SJSA1 (cell line): ENCODE measurements at places on chromosomes 12 and 14. TPM values are rescaled to one million over a fixed set of nuclear protein-coding genes. Genes with fewer than 3 reads are reported as not detected.

- no peaks in the 10 kb centered on the region for H3K4me1 ChIP-seq
- H3K36me3 ChIP-seq, result no peaks in the 10 kb centered on the region
- no peaks in the 10 kb centered on the region for H3K27me3 ChIP-seq
- no peak overlapping the region for H3K4me3 ChIP-seq
- no peak overlapping the region for H3K27ac ChIP-seq
These were observed 50.1 kb downstream of the KLRG1 start for GRCh38 chr12:9039397-9039977.

- DNase-seq, result no peak
- H3K36me3 ChIP-seq, result no peaks in the 10 kb centered on the region
- H3K27me3 ChIP-seq, result no peaks in the 10 kb centered on the region
- peak overlapping the region; percentile 40 for H3K4me3 ChIP-seq
These were observed 20.4 kb upstream of the FOS start for GRCh38 chr14:75258079-75258802.

DNA sequence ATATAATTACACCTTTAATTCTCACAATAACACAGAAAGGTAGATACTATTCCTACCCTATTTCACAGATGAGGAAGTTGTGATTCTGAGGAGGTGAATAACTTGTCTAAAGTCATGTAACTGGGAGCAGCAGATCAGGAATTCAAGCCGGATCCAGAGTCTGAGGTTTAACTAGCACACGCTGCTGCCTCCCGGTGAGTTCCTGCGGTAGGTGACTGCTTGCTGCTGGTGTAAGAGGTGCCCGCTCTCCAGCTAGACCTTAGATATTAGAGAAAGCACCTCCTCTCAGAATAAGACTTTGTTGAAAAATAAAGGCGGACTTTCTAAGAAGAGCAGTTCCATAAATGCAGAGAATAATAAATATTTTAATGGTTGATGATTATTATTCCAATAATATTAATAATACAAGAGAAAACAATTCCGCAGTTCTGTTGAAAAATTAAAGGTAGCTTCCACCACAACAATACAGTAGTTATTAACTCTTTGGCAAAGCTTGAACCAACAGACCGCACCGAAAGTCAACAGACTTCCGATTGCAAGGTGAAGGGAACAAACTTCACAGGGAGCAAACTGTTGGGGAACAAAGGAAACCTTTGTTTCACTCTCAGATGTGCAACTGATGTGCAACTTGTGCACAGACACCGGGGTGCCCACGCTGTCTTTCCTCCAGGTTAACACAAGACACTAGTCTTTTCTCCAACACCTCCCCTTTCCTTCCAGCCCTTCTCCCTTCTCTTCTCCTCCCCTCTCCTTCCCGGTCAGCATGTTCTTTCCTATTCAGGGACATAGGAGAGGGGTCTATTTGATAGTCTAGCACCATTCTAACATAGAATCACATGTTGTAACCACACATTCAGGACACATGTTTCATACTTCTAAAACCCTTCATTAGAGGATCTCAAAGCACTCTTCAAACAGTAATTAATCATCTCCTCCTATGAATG lies 73.2 kb upstream of the EGLN3 start:
- H3K27ac ChIP-seq, result no peak overlapping the region
- no peak for DNase-seq
- no peaks in the 10 kb centered on the region for H3K36me3 ChIP-seq
- no peak overlapping the region for H3K4me3 ChIP-seq
- no peaks in the 10 kb centered on the region for H3K4me1 ChIP-seq
- H3K27me3 ChIP-seq, result no peaks in the 10 kb centered on the region

DNA sequence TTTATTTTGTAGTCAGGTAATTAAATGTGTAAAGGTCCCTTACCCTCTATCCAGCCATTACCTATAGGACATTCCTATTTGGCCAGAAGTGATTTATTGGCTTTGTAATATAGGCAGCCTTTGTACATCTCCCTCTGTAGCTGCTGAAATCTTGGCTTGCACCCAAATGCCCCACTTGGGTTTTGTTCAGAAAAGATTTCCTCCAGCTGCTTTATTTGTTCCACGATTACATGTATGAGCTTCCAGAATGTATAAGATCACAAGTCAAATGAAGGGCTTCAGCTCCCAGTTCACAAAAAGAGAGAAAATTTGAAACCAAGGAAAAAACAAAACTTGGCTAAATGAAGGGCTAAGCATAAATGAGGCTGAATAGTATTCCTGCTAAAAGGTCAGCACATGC lies 103.4 kb downstream of the EFCAB11 start:
- H3K4me3 ChIP-seq, result no peak overlapping the region
- H3K36me3 ChIP-seq, result no peaks in the 10 kb centered on the region
- no peak for DNase-seq
- no peak overlapping the region for H3K27ac ChIP-seq

DNA sequence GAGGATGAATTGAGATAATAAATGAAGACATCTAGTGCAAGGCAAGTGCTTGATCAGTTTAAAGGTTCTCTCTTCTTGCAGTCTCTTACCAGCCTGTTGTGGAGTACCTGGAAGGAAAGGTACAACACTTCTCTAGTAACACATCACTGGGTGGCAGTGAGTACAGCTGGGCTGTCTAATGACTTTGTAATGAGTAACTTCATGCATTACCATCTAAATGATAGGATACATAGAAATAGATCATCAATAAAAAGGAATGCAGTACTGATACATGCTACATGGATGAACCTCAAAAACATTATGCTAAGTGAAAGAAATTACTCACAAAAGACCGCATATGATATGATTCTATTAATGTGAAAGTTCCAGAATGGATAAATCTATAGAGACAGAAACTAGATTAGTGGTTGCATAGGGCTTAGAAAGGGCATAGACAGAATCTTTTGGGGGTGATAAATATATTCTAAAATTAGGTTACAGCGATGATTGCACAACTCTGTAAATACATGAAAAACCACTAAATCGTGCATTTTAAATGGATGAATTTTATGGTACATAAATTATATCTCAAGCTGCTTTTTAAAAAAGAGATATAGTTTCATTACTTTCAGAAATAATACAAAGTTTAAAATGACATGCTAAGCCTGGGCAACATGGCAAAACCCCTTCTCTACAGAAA lies 224.4 kb downstream of the CHST11 start:
- H3K27me3 ChIP-seq, result no peaks in the 10 kb centered on the region
- H3K4me1 ChIP-seq, result peaks cover 1% of the 10 kb centered on the region; the same call in 1 of the 2 replicates
- DNase-seq, result no peak
- no peaks in the 10 kb centered on the region for H3K36me3 ChIP-seq
- no peak overlapping the region for H3K27ac ChIP-seq

DHRS4L2 gene
- total RNA-seq, result 4.9 and 15.1 TPM in 2 replicates

RHOJ gene
- total RNA-seq, result 0.32 and 2.8 TPM in 2 replicates
